ENCODE measurements at places on chromosomes 4 and X. TPM values are rescaled to one million over a fixed set of nuclear protein-coding genes. Genes with fewer than 3 reads are reported as not detected.

The KLHL4 gene
- 5.8 TPM for total RNA-seq

The GPR119 gene
- total RNA-seq, result not detected

The CITED1 gene
- total RNA-seq, result not detected

The CTAG1A gene
- total RNA-seq, result not detected

The TMEM31 gene
- not detected for total RNA-seq

The ARR3 gene
- total RNA-seq, result not detected

The TFE3 gene
- total RNA-seq, result 56.8 TPM

The P2RY8 gene
- total RNA-seq, result not detected

The TET2 gene
- 9.9 TPM for total RNA-seq

The AREG gene
- 6.8 TPM for total RNA-seq

The STEEP1 gene
- total RNA-seq, result 53.3 TPM

The CYTL1 gene
- not detected for total RNA-seq

The KLB gene
- total RNA-seq, result not detected

The SSX3 gene
- total RNA-seq, result not detected

The CCDC149 gene
- 2.0 TPM for total RNA-seq

The CXXC4 gene
- 0.03 TPM for total RNA-seq
